ENCODE measurements at places on chromosomes 4 and X. TPM values are rescaled to one million over a fixed set of nuclear protein-coding genes. Genes with fewer than 3 reads are reported as not detected.

- DNase-seq, result no peak
Measured at GRCh38 chrX:102599951-102600579, 750 bp downstream of the ARMCX5 start.

- DNase-seq, result no peak
Measured at GRCh38 chr4:80097400-80098177, 24.6 kb upstream of the ANTXR2 start.

DNA sequence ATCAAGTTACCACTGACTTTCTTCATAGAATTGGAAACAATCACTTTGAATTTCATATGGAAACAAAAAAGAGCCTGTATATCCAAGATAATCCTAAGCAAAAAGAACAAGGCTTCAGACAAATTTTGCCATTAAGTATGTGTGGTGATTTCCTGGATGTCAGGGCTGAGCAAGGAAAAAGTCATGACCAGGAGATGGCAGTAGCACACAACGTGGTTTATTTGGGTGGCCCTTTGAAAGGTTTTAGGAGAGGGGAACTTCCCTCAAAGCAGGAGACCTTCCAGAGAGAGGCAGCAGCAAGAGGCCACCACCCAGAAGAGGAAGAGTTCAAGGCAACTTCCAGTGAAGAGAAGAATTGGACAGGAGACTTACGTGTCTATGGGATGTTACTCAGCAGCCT lies 18.1 kb upstream of the ZXDB start:
- peak; percentile 64 for DNase-seq

DNA sequence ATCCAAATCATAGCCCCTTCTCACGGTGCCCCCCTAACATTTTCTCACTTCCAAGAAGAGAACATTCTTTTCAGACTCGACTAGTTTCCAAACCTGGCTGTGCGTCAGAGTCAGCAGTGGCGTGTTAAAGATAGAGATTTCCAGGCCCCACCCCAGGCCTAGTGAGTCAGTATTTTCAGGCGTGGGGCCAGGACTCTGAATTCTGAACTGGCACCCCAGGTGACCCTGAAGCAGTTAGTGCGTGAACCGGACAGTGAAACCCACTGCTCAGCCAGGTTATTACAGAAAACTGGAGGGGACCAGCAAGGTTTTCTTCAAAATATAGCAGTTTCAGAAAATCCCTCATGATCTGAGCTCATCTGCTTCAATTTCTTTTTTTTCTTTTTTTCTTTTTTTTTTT lies 35.0 kb upstream of the BCOR start:
- no peak for DNase-seq

- DNase-seq, result no peak
Measured at GRCh38 chr4:119040694-119041185, 94.9 kb upstream of the MYOZ2 start.

- no peak for DNase-seq
Measured at GRCh38 chr4:176185051-176185450, 10.3 kb downstream of the SPATA4 start.

- no peak for DNase-seq
Measured at GRCh38 chr4:128596853-128597252, 212.6 kb upstream of the JADE1 start.

CXCL11 gene
- total RNA-seq, result not detected

GRCh38 chr4:117984366-117984680 lies 50.0 kb upstream of the NDST3 start:
- no peak for DNase-seq

Measured in activated CD4-positive, alpha-beta T cell treated with anti-CD3 and anti-CD28 coated beads, Interleukin-2, amount 10 ng/mL, durations not matched to agents 24 days and 14 days (primary cell).